ENCODE measurements at places on chromosomes 2 and 18.

DNA sequence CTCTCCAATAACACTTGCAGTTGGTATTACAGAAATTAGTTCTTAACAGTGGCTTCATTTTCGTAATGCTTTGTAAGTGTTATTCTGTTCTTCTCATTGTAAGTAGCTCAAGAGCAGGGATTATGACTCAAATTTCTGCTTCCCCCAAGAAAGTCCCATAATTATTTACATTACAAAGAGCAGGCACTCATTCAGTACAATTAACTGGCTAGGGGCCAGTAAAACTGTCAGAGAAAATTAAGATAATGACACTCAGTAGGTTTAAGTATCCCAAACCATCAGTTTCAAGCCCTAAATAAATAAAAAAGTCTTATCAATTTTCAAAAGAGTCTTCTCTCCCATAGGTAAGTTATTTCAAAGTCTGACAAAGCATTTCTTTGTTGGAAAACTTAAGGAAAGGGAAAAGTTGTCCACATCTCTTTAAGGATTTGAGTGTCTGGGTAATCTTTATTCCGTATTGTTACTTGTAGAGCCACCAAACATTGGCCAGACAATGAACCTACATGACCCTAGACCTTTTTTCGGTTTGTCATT lies 137.1 kb downstream of the ARHGAP28 start:
- DNase-seq: peak; percentile 66

DNA sequence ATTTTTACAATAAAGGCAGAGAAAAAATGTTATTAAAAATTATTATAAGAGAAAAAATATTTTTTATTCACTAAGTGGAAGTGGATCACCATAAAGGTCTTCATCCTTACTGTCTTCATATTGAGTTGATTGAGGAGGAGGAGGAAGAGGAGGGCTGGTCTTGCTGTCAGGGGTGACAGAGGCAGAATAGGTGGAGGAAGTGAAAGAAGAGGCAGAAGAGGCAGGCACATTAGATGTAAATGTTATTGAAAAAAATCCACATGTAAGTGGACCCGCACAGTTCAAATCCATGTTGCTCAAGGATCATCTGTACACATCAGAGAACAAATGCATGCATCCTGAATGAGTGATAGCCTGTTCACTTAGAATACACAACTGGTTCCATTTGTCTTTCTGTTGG lies 6.4 kb upstream of the SPATS2L start:
- no peak for DNase-seq

GRCh38 chr2:50751311-50752031 lies 280.5 kb downstream of the NRXN1 start:
- DNase-seq: no peak

GRCh38 chr18:41265047-41265446 lies 690.0 kb upstream of the PIK3C3 start:
- no peak for DNase-seq

DNA sequence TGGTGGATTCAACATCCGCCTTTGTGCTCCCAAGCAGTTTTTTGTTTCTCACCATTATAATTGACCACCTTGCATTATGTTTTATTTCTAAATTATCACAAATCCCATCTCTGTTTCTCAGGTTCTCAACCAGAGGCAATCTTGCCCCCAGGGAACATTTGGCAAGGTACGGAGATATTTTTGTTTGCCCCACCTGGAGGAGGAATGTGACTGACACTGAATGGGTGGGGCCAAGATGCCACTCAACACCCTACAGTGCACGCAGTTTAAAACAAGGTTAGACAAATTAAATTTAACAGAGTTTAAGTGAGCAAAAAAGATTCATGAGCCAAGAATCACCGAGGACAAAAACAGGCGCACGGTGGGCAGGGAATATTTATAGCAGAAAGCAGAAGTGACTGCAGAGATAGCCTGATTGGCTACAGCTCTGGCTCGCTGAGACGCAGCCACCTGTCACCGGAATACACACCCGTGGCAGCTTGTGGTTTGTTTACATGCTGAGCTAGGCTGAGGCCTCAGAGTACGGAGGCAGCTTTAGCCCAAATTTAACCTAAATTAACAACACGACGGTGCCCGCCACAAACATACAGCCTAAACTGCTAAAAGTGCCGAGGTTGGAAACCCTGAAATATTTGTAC lies 150.0 kb upstream of the ALKAL2 start:
- DNase-seq: peak; percentile 78

DNA sequence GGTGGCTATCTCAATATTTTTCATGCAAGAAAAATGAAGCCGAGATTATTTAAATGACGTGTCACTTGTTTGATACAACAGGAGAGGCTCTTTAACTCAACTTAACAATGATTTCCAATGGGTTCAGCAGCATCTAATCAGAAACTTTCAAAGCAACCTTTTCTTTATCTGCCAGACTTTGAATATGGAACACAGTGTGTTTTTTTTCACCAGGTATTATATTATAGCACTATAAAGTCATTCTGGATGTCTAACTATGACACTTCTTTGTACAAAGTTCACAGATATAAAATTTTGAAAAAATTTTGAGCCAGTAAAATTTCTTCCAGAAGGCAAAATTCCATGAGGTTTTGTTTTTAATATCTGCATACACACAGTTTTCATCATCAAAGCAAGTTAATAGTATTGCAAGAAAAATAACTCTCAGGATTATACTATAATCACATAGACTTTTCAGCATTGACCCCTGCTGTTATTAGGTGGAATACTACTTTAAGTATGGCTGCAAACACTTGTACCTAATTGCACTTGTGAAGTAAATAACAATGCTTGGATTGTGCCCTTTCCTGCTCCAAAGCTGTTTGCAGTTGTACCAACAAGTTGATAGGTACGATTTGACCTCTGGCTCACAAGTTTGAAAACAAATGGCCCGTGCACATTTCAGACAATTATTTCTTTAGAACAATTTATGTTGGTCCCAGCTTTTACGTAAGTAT lies 44.0 kb upstream of the DSG1 start:
- no peak for DNase-seq

GRCh38 chr2:235779444-235779896 lies 285.6 kb downstream of the AGAP1 start:
- peak; percentile 16 for DNase-seq

DNA sequence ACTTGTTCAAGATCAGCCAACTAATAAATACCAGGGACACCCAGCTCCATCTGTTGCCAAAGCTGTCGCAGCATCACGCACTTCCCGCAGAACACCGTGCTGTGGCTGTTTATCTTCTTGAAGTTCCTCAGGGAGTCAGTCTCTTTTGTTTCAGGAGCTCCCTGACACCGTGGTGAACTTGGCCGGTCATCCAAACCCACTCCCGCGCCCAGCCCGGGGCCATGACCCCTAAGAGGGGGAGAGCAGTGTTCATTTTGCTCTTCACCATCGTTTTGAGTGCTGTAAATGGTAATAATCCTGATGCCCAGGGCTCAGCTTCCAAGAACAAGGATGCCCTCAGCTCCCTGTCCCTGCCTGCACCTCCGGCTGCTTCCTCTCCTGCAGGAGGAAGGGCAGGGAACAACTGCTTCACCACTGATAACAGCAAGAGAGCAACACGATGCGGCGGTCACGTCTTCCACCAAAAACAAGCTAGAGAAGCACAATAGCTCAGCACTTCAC lies 131.4 kb downstream of the SEPTIN10 start:
- DNase-seq: no peak

DNA sequence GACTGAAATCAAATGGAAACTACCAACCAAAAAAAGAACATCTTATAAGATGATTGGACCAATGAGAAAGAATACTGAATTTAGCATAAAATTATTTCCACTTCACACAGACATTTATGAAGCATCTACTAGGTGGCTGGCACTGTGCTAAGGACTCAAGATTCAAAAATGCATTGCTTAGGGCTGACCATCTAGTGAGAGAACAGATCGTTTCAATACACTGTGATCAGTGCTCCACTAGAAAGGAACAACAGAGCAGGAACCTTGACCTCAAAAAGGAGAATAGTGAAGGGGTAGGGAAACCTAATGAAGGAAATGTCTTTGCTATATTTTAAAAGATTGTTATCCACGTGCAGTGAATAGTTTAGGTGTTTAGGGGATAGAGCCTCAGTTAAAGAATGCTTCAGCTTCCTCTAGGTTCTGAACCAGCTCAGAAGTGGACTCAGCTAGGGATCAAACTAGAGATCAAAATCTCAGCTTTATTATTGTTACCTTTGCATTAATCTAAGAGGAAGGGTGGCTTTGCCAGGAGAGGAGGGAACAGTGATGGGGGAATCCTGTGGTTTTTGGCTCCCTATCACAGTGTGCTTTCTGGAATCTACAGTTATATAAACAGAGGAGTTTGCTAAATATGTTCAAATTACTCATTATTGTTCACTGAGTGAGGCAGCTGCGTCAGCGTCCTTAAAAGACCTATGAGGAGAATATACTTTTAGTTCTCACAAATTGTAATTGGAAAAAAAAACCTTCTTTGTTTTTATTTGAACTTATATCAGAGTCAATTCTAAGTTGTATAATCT lies 16.2 kb upstream of the BBS5 start:
- DNase-seq: peak; percentile 60

DNA sequence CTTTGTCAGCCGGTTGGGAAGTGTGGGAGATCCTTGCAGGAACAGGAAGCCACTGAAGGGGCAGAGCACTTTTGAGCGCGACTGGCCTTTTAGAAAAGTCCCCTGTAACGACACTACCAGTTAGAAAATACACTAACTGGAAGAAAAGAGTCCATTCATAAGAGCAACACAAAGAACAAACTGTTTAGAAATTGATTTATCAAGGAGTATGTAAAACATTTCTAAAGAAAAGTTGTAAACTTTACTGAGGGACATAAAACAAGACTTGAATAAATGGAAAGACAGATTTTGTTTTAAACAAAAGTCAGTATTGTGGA lies 29.8 kb upstream of the POMC start:
- no peak for DNase-seq

DNA sequence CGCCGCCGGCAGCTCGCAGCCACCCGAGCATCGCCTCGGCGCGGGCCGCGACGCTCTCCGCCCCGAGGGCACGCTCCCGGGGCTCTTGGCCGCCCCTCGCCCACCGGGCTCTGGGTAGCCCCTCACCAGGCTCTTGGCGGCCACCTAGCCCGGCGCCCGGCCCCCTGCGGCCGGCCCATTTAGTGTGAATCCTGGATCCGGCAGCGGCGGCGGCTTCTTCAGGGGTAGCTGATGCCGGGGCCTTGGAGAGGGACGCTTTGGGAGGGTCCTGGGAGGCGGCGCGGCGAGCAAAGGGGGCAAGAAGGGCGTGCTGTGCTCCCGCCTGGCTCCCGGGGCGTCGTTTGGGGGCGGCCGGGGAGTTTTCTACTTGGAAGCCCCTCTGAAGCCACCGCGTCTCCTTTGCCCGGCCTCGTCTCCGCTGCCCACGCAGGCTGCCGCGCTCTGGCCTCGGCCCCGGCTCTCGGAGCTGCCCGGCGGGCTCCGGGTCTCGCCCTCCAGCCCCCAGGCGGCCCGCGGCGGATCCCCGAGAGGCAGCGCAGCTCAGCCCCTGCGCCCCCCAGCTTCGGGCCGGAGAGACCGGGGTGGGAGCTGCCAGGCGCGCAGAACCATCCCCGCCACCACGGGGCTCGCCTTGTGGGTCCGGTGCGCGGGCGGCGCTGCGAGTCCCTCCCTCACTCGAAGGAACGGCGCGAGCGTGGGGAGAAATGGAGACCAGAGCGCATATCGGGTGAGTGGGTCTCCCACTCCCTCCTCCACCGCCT lies 509 bp downstream of the PIEZO2 start:
- DNase-seq: no peak

GRCh38 chr2:65297544-65297943 lies 69.9 kb downstream of the ACTR2 start:
- DNase-seq: no peak

GRCh38 chr2:134454931-134455330 lies 201.1 kb downstream of the MGAT5 start:
- DNase-seq: no peak

- no peak for DNase-seq
Observed at GRCh38 chr2:40487602-40488001, 35.7 kb upstream of the SLC8A1 start.

DNA sequence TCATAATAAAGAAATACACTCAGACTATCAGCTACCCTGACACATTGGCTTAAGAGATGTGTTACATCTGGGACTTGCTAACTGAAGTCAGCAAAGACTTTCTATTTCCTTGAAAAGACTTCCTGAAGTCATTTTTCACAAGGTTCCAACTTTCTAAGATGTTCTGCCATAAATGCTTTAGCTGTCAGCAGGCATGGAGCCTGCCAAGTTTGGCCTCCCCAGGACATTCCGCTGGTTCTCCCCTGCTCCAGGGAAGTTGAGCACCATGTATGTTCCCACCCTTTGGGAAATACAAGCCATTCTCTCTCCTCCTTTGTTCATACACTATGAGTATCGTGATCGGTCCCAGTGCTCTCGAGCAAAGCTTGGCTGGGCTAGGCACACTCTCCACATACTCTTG lies 202.7 kb upstream of the CCDC68 start:
- DNase-seq: no peak

DNA sequence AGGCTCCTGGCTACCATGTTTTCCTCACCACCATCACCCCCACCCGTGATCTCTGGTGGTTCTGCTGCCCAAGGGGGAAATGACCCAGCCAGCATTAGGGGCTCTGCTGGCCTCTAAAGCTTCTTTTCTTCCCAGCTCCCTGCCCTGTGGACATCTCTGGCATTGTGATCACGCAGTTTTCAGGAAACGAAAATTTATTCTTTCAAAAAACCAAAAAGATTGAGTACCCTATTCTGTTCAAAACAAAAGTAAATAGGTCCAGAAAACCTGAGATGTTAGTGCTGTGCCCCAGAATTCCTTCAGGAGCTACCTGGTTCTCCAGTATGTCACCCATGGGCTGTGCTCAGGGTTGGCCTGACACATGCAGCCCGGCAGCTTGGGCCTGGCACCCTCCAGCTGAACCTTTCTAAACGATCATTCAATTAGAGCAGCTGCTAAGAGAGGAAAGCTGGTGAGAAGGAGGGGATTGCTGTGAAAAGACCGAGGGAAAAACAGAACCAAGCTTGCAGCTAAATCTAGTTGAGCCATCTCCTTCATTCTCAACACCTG lies 157.5 kb downstream of the MGAT5 start:
- DNase-seq: peak; percentile 8
